AG09319 (cell line): ENCODE measurements at places on chromosomes 2 and 18.

- no peak for DNase-seq
Measured at GRCh38 chr2:48781366-48781765, 25.8 kb upstream of the LHCGR start.

- peak; percentile 76 for DNase-seq
Measured at GRCh38 chr2:65264821-65265670, 37.4 kb downstream of the ACTR2 start.

- no peak for DNase-seq
Measured at GRCh38 chr2:9646196-9647030, 15.6 kb upstream of the YWHAQ start.

- DNase-seq, result no peak
Measured at GRCh38 chr2:32572737-32573136, 55.1 kb upstream of the TTC27 start.

GRCh38 chr18:13287372-13287771 is 68.8 kb downstream of the LDLRAD4 start:
- DNase-seq, result no peak

GRCh38 chr18:73975266-73975665 is 172.4 kb downstream of the FBXO15 start:
- DNase-seq, result no peak

GRCh38 chr2:24824966-24825882 is 32.0 kb downstream of the CENPO start:
- no peak for DNase-seq

- DNase-seq, result no peak
Measured at GRCh38 chr2:59816075-59816474, 737.4 kb downstream of the BCL11A start.

- DNase-seq, result no peak
Measured at GRCh38 chr2:119158563-119159347, at the start of gene C1QL2. C1QL2 (minus strand) TSS chr2:119158751; CDS start chr2:119158269, 482 bp downstream.

GRCh38 chr2:70937866-70938585 is 2.3 kb downstream of the ATP6V1B1 start:
- DNase-seq, result no peak

DNA sequence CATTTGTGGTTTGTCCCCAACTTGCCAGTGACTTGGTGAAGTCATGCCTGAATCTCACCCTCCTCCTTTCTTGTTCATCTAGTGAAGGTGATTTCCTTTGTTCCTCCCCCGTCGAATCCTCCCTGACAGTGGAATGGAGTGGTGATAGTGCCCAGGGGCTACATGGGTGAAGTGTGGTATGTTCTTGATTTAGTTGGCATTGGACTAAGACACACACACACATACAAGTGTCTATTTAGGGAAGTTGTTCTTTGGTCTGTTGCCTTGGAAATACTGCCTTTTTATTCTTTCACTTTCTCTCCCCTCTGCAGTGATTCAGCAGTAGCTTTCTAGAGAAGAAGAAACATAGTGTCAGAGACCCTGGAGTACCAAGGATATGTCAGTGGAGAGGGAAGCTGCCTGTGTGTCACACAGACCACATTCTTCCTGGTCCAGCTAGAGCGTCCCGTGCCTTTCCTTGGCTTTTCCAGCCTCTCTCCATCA is 10.9 kb downstream of the INPP4A start:
- no peak for DNase-seq

DNA sequence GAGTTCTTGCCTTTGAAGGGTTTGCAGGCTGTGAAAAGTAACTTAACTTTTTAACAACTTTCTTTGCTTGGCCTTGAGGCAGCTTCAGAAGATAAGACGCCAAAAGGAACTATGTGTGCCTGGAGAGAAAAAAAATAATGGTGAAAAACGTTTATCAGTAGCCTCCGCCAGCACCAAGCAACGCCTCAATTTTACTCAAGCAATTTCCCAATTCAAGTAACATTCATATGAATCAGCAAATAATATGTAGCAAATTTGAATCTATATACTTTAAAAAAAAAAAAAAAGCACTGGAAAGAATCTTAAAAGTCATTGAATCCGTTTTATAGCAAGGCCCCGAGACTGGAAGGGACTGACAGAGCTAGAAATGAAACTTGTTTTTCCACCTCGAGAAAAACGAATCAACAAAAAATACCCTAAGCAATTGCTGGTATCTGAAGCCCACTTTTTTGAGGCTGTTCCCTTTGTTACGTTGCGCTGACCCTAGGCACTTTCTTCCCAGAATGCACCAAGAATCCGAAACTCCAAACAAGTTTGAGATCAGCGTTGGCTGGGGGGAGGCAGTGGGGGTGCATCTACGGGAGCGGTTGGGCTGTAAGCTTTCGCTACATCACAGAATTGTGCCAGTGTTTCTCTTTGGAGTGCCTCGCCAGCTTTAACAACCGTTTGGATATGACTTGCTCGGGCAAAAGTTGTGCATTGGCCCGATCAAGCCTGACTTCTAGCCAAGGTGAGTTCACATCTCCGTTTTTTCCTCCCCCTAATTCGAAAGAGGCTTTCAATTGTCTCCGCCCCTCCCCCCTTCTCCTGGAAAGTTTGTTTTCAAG is 2.7 kb upstream of the TGIF1 start:
- DNase-seq, result no peak

- DNase-seq, result no peak
Measured at GRCh38 chr2:18626256-18626668, 36.9 kb upstream of the NT5C1B start.

GRCh38 chr18:4721545-4721944 is 266.4 kb upstream of the DLGAP1 start:
- no peak for DNase-seq

- DNase-seq, result no peak
Measured at GRCh38 chr18:2981212-2981728, 31.7 kb downstream of the LPIN2 start.

GRCh38 chr2:124289615-124290014 is 264.5 kb downstream of the CNTNAP5 start:
- no peak for DNase-seq

DNA sequence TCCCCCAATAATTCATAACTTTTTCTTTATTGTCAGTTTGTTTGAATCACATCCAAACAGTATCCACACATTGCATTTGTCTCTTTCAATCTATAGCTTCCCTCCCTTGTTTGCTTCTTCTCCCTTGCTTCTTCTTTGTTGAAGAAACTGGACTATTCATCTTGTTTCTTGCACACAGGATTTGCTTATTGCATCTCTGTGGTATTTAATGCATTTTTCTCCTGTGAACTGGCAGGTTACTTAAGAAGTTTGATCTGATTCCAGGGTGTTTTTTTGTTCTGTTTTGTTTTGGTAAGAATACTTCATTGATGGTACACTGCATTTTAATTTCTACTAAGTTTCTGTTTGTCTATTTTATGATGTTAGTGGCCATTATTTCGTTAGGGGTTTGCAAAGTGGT is 166.8 kb downstream of the CAMKMT start:
- peak; percentile 59 for DNase-seq

GRCh38 chr2:98868548-98869271 is 67.3 kb downstream of the CRACDL start:
- no peak for DNase-seq

DNA sequence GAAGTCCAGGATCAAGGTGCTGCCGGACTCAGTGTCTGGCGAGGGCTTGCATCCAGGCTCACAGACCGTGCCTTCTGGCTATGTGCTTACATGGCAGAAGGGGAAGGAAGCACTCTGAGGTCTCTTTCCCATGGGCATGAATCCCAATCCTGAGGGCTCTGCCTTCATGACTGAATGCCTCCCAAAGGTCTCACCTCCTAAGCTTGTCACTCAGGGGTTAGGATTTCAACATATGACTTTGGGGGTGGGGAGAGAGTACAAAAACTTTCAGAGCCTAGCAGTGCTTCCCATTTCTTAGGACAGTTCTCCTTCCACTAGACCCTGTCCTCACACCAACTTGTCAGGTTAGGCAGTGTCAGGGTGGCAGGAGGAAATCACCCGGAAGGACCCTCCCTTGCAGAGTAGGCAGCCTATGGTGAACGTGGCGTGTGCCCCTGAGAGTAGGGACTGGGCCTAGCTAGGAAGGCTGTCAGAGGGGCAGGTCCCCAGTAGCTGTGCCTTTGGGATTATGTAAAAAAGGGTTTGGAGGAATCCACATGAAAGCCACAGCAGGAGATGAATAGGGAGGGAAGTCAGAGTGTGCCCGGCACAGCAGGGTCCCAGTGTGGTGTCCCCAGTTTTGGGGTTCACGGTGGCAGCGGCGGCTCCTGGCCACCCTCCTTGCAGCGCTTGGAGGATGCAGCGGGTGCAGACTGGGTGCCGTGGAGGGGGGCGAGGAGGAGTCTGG is 233.3 kb downstream of the LDLRAD4 start:
- no peak for DNase-seq

- DNase-seq, result no peak
Measured at GRCh38 chr2:176535467-176536113, 266.3 kb downstream of the MTX2 start.

DNA sequence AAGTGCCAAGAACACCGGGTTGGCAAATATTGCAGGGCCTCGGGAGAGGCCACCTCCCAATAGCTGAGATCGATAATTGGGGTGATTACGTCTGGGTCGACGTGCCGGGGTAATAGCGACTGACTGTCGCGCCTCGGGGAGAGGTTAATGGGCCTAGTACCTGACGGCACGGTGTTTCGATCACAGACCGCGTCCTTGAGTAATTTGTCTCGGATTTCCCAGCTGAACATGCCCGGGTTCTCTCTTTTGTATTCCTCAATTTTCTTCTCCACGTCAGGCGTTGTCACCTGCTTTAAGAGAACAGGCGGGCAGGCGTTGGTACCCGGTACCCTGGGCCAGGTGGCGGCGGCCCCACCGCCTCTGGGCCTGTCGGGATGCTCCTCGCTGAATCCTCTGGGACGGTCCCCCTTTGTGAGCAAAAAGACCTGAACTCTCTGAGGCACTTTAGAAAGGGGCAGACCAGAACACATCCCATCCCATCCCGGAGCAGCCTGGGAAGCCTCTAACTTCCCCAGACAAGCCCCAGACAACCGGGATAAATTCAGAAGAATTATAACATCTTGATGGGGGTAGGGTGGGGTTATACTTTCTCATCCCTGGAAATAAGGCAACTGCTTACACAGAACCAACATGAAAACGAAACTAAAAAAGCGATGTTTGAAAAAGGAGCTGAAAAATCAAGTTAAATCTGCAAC is 3.3 kb downstream of the PAX3 start:
- DNase-seq, result no peak

- DNase-seq, result no peak
Measured at GRCh38 chr2:232632904-232633412, 446 bp upstream of the EFHD1 start.

GRCh38 chr2:171214093-171214492 is 53.4 kb upstream of the TLK1 start:
- no peak for DNase-seq

- no peak for DNase-seq
Measured at GRCh38 chr2:46866770-46867246, 48.8 kb downstream of the MCFD2 start.

GRCh38 chr2:189549449-189549832 is 31.1 kb downstream of the SLC40A1 start:
- no peak for DNase-seq

DNA sequence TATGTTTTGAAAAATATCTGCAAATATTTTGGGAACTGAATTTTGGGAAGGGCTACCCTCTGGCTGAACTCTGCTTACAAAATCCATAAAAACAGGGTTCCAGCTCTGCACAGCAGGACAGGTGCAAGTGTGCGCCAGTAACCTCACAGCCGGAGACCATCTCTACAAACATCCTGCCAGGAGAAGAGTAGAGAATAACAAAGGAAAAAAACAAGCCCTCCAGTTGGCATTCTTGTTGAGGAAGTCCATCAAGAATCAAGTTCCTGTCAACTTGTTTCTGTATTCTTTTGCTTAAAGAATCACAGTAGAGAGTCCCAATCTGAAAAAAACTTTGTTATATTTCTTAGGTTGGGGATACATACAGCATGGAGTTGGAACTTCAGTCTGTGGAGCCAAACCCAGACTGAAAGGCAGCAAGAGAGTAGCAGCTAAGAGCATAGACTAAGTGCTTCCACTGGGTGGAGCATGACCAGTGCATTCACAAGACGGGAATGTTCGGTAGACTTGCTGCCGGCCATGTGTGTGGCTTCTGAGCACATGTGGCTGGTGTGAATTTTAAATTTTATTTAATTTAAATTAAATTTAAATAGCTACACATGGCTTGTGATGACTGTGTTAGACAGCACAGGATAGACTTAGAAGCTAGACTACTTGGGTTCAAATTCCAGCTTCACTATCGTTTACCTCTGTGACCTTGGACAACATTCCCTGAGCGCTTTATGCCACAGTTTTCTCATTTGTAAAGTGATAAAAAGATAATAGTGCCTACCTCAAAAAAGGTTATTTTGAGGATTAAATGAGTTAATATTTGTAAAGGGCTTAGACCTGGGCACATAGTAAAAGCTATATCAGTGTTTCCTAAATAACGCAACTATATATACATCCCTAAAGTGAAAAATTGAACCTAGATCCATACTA is 41.9 kb downstream of the SPTBN1 start:
- no peak for DNase-seq

GRCh38 chr2:165953306-165953654 is 296 bp downstream of the TTC21B start:
- peak; percentile 10 for DNase-seq

DNA sequence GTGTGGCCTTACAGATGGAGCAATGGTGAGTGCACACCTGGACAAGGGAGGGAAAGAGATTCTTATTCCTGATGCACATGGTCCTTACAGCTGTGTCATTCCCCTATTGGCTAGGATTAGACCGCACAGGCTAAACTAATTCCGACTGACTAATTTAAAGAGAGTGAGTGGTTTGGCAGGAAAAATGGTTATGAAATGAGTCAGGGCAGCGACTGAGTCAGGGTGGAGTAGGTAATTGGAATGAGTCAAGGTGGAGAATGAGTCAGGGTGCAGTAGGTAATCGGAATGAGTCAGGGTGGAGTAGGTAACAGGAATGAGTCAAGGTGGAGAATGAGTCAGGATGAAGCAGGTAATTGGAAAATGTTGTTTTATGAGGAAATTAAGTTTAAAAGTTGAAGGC is 1353.7 kb upstream of the LRRTM1 start:
- DNase-seq, result no peak

- no peak for DNase-seq
Measured at GRCh38 chr2:168490015-168490874, 34.2 kb downstream of the CERS6 start.

- no peak for DNase-seq
Measured at GRCh38 chr2:112173646-112174319, 35.6 kb downstream of the FBLN7 start.

DNA sequence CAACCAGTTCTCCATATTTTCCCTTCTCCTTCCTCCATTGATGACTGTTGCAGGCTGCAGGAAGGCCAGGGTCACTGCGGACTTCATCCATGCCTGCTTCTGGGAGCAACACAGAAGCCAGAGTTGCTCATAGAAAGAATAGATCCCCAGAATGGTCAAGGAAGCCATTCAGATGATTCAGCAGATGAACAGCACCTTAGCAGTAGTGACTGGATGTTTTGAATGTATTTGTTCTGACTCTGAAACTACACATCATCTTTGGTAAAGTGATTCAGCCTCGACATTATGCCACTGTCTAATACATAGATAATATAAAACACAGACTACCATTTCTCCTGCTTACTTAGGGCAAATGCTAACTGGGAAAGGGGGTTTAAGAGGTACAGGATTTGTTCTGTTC is 411.6 kb downstream of the RND3 start:
- DNase-seq, result no peak
